ENCODE measurements at places on chromosomes 7 and 10.

GRCh38 chr10:75428434-75429158 is 2.8 kb upstream of the LRMDA start:
- DNase-seq: no peak

DNA sequence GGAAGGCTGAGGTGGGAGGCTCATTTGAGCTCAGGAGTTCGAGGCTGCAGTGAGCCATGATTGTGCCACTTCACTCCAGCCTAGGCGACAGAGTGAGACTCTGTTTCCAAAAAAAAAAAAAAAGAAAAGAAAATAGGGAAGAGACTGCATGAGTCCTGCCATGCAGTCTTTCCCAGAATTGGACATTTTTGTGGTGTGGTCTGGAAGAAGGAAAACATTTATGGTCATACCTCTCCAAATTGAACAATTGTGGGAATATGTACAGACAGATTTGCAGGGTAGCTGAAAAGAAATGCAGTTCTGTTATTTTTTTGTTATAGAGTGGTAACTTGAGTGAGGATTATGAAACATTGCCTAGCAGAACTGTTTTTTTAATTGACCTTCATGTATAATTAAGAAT is 198.1 kb downstream of the AUTS2 start:
- DNase-seq: no peak

- no peak for DNase-seq
These were observed 1.0 kb downstream of the URGCP start for GRCh38 chr7:43905209-43905946.

DNA sequence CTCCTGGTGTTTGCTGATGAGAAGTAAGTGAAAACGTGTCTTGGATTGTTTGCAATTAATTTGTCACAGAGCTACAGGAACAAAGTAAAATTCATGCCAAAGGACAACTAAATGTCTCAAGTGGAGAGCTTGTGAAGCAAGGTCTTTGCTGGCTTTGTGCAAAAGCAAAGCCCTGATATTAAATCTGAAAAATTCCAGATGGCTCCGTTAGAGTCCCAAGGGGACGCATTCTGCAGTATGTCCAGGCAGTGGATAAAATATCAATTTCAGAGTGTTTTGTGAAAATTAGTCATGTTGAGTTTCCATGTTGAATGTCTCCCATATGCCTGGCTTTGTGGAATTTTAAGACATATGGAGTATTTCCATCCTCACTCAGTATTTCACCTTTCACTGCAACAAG is 102.5 kb upstream of the PTN start:
- no peak for DNase-seq

DNA sequence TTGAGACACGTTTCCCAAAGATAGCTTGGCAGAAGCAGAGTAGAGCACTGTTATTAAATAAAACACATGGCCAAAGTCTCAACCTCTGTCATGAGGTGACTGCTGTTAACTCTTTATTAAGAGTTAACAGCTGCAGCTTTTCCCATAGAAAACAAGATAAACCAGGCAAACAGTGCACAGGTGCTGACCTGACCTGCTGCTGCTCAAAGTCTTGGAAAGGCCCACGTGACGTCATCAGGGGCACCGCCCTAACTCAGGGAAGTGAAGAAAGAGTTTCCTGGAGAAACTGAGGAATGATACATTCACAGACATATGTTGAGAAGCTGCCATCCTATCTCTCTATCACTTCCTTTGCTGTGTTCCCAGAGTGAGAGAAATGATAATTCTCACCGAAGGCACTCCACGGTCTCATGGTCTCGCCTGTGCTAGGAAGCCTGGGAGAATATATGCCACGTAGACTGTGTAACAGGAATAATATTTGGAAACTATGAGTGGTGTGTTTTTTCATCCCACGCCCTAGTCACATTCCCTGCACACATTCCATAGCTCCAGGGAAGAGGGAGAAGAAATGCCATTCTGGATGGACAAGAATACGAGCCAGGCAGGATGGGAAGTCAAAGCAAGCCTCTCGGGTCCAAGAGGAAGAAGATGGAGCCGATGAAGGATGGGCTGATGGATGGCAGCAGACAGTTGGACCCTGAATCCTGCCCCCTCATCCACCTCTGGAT is 146.2 kb upstream of the NFE2L3 start:
- no peak for DNase-seq

- DNase-seq: no peak
These were observed 348.6 kb downstream of the ANKRD7 start for GRCh38 chr7:118573085-118573484.

DNA sequence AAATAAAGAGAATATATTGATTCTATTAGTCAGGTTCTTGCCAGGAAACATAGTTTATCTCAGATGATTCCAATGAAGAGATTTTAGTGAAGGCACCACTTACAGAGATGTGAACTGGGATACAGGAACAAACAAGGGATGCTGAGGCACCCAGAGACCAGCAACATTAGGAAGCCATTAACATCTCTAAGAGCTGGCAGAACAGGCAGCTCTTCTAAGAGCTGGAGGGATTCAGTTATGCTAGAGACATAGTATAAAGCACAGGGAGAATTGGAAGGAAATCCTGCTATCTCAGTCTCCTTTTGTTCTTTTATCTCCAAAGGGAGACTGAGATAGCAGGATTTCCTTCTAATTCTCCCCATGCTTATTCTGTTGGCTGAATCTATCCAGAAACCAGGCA is 22.0 kb downstream of the OR6B1 start:
- no peak for DNase-seq

- DNase-seq: no peak
These were observed 12.5 kb downstream of the ATXN7L1 start for GRCh38 chr7:105863876-105864275.

GRCh38 chr10:21638681-21639080 is 104.6 kb downstream of the MLLT10 start:
- DNase-seq: no peak

GRCh38 chr10:38093816-38094157 is 350 bp upstream of the ZNF37A start:
- DNase-seq: no peak
